ENCODE measurements at places on chromosomes 5 and 9.

DNA sequence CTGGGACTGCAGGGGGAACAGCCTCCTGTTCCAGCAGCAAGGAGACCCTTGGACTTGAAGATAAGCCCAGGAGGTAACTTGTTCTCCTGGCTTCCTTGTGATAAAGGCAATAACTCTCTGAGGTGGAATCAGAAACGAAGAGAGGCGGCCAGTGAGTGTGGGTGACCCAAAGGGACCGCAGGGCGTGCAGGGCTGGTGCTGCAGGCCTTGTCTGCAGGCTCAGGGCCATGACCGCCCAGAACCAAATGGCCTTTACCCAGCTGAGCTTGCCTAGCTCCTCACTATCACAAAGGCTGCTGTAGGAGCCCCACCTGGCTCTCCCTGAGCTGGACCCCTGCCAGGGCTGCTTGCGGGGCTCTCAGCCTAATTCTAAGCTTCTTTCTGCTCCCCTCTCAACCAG lies 72.5 kb downstream of the NDFIP1 start:
- no peak for DNase-seq

GRCh38 chr9:82167296-82167695 lies 178.7 kb downstream of the SPATA31D1 start:
- DNase-seq, result no peak

- DNase-seq, result no peak
Observed at GRCh38 chr5:95847261-95847592, 24.7 kb upstream of the GLRX start.

DNA sequence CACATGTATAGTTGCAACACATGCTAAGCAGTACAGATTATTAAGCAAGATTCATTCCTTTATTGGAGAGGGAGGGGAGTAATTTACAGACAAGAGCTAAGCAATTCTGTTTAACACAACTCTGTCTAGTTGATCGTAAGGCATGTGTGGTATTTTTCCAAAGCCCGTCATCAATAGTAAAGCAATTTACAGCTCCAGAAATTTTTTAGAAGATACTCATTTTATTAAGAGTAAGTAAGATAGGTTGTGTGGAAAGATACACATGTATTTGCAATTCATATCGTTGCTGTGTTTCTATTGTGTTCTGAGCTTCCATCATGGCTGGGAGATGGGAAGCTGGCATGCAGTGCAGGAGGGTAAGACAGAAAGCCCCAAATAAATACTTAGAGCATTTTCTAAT lies 289.2 kb upstream of the TMEM161B start:
- no peak for DNase-seq

DNA sequence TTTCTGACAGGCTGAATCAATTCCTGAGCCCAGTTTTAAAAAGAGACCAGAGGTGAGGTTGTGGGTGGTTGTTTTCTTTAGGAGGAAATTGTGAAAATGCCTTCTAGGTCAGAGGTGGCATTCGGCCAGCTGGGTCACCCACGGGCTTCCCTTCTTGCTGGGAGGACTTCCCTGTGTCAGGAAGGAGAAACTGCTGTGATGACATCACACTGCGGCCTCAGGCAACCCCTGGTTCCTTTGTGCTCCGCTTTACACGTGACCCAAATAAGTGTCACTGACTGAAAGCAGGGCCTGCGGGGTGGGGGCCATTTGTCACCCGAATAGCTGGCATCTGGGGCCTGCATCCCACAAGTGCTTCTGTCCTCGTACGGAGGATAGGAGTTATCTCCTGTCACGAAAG lies 39.7 kb downstream of the FABP6 start:
- no peak for DNase-seq

DNA sequence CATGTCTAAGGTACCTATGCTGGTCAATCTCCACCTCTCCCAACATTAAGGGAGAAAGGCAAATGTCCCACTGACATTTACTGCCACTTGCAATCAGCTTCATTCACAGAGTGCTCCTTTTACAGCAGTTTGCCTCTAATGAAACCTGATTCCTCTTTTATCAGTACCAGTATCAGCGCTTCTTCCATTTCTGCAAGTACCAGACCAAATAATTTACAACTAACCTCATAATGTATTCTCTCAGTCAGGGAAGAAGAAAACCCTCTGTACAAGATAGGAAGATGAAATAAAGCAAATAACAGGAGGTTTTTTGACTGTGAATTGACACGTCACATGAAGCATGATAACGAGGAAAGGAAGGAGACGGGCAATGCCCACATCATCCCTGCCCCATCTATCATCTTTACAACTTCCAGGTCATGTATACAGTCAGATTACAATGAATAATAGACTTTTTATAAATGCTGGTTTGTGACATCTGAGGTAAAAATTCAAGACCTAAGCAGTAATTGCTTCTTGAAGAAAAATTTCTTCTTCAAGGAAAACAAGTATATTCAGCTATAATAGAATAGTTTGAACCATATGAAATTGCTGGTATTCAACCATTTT lies 21.9 kb downstream of the ABITRAM start:
- no peak for DNase-seq

DNA sequence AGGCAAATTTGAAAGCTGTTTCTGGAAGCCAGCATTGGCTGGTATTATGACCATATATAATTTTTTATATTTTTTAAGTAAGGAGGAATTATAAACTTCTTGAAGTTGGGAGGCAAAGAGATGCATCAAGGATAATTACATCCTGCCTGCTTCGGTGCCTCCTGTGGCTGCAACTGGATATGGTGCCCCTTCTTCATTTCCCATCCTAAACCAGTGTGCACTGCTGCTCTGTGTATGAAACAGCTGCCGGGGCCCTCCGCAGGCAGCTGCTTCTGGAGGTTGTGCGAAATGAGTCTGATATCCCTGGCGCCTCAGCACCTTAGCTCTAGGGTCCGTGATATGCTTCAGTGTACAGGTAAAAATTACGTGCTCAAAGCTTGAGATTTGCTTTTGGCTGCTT lies 304.2 kb downstream of the ENC1 start:
- no peak for DNase-seq

DNA sequence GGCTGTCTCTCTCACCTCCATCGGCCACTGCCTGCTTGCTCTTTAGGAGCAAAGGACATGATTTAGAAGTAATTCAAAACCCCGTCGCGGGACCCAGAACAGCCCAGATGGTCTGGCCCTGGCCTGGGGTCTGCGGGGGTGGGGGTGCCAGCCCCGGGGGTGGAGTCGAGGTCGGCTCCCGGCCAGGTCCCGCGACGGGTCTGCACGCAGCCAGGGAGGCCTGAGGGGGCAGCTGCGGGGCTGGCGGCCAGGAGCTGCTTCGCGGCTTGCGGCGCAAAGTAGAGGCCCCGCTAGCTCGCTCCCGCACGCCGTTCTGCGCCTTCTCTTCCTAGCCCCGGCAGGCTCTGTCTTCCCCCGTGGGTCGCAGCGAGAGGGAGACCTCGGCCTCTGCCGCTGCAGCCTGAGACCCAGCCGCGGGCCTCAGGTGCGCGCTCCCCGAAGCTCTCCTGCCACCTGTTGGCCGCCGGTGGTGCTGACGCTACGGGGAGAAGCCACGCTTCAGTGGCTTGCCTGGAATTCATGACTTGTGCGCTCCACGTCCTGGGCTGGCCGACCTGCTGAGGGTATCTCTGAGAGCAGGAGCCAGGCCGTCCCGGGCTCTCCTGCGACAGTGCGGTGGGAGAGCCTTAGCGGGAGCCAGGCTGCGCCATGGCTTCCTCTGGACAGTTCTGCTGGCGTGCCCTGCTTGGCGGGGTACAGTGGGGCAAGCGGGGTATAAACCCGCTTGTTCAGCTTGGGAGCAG lies 157.2 kb upstream of the PITX1 start:
- DNase-seq, result no peak
